ENCODE measurements at places on chromosomes 16 and 17.

- DNase-seq, result no peak
Observed at GRCh38 chr16:81492311-81492761, 47.7 kb downstream of the CMIP start.

DNA sequence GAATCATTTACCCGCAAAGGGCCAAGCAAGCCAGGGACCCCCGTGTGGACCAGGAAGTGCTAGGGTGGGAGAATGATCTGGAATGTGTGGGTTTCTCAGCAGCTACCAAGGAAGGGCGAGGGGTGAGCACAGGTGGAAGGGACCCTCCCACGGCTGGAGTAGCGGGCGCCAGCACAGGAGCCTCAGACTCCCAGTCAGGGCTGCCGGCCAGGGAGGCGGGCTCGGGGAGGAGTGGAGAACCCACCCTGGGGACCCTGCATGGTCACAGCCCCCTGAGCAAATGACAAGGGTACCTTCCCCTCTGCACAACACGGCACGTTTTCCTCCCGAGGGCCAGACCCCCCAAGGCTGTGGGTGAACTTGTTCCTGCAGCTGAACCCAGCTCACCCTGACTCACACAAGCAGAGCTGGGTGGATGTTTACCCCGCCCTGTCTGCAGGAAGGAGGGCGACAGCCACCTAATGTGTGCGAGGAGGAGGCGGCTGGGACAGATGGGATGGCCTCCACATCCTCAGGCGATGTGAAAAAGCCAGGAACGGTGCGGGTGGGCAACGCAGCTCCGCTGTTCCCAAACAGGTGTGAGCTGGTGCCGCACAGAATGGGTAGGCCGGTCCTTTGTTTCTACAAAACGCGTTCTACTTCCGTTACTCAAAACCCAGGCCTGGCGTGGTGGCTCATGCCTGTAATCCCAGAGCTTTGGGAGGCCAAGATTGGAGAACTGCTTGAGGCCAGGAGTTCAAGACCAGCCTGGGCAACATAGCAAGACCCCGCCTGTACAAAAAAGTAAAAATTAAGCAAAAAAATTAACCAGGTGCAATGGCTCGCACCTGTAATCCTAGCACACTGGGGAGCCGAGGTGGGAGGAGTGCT lies 6.2 kb downstream of the ECI1 start:
- DNase-seq, result no peak

DNA sequence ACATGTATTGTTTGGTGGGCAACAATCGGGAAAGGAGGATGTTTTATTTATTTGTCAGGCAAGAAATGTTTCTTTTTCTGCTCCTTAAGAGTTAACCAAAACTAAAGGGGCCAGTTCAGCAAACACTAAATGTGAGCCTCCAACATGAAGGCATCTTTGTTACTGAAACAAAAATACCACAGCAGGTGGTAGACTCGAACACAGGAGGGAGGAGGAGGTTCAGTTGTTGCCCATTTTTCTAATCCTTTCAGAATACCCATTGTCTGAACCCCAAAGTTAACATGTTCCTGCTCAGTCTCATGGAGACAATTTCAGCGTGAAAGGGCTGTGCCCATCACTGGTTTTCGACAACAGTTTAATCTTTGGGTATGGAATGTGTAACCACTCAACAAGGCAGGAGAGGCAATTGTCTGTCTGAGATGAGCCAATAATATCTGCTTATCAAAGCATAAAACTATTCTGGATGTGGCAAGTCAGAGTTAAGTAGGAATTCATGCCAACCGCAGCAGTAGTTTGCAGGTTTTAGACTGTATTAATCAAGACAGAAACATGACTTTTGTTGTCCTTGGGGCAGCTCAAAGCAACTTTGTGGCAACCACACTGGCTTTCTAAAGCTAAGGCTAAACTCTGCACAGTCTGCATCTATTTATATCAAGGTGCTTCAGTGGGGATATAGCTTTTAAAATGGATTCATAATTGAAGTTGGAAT lies 211.7 kb downstream of the FTO start:
- no peak for DNase-seq

- no peak for DNase-seq
Observed at GRCh38 chr16:66167564-66168291, 198.8 kb upstream of the CDH5 start.

- DNase-seq, result no peak
Observed at GRCh38 chr17:82820278-82821251, 19.3 kb downstream of the ZNF750 start.

DNA sequence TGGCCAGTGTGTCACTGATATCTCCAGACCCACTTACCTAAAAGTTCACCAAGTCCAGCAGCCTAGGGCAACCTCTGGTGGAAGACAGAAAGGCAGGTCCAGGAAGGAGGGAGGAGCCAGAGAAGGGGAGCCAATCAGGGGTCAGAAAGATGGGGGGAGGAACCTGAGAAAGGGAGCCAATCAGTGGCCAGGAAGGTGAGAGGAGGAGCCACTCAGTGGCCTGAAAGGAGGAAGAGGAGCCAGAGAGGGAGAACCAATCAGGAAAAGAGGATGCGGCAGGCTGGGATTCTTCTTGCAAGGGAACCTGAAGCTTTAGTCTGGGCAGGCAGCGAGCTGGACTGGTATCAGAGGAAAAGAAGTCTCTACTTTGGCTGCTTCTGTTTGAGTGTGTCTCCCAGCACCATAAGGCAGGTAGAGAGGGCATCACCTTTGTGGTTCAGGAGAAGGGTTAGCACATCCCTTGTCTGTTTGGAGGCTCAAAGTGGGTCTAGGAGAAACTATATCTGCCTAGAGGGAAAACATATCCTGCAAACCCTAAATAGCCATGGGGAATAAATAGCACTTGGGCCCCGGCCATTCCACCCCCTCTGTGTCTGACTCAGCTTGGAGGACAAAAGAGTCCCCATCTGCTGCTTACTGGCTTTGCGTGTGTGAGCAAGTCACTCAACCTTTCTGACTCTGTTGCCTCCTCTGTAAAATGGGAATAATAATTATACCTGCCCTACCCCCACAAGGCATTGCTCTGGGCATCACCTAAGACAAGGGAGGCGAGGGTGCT lies 43.4 kb upstream of the CRHR1 start:
- no peak for DNase-seq

Data from NCI-H1417 treated with DMSO at 0.1 percent for 48 hours (cell line).